Type B pancreatic cell (in vitro differentiated cells): ENCODE measurements at places on chromosomes 2 and 18.

DNA sequence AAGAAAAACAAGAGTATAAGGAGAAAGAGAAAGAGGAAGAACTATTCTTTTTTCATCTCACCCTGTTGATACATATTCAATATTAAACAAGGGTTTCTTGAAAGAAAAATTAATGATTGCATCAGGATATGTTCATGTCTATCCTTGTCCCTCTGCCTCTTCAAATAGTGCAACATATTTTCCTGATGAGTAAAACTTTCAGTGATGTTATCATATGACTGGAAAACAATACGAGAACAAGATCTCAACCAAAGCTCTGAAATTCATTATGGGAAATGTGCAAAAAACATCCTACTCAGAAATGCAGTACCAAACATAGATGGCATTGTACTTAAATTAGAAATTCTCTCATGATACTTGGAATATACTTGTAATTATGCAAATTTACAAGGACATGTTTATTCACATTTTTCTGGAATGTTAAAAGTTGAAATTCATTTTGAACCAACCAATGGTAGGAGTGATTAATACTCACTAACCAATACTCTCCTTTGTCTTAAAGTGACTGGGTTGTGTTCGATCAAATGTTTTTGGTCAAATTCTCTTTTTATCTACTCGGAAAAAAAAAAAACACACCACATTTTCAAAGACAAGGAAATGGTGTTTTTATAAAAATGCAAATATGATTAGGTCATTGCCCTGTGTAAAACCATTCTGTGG is 148.9 kb upstream of the GULP1 start:
- no peak for DNase-seq

GRCh38 chr2:150266931-150267330 is 220.5 kb downstream of the RND3 start:
- no peak for DNase-seq

- DNase-seq = no peak
Measured at GRCh38 chr18:36127836-36128529, 1.2 kb downstream of the SLC39A6 start.

GRCh38 chr18:67135981-67136380 is 380.5 kb downstream of the DSEL start:
- DNase-seq = no peak

DNA sequence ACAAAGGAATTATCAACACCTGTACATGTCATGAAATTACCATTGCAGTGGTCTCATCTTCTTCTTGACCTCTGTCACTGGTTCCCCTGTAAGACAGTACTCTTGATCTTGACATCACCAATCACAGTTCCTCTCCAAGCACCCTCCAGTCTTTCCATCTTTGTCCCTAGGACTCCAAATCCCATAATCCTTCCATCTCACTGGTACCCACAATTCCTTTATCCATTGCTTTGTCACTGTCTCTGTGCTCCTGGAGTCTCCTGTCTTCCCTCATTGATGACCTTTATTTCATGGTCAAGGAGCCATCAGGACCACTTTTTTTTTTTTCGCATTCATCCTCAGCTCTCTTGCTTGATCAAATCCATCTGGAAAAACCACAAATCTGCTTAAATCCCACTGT is 56.7 kb downstream of the COL4A3 start:
- DNase-seq = no peak

- DNase-seq = no peak
Measured at GRCh38 chr2:224310943-224311625, 90.8 kb downstream of the FAM124B start.

DNA sequence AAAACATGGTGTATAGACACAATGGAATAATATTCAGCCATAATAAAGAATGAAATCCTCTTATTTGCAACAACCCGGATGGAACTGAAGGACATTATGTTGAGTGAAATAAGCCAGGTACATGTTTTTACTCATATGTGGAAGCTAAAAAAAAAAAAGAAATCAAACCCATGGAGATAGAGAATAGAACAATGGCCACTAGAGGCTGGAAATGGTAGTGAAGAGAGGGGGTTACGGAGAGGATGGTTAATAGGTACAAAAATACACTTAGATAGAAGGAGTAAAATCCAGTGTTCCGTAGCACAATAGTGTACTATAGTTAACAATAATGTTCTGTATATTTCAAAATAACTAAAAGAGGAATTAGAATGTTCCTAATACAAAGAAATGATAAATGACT is 12.8 kb upstream of the KIAA2012 start:
- no peak for DNase-seq

- no peak for DNase-seq
Measured at GRCh38 chr2:203870941-203871340, 3.4 kb downstream of the CTLA4 start.

GRCh38 chr2:12440731-12441130 is 276.0 kb upstream of the TRIB2 start:
- DNase-seq = no peak

GRCh38 chr2:16151281-16151570 is 210.9 kb downstream of the MYCN start:
- no peak for DNase-seq

DNA sequence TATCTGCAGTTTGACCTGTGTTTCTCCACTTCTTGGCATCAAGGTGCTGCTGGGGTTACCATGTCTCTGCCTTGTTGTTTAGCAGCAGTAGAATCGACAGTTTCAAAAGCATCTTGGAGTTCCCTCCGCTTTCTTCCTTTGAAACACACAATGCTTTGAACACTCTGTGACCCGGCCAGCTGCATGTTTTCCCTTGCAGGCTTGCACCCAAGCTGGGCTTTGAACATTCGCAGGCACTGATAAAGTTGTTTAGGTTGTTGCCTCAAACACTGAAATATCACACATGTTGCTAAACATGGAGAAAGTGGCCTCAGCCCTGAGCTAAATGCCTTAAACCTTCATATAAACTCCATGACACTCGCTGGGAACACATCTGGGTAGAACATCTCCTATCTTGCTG is 251.7 kb downstream of the TSN start:
- no peak for DNase-seq

DNA sequence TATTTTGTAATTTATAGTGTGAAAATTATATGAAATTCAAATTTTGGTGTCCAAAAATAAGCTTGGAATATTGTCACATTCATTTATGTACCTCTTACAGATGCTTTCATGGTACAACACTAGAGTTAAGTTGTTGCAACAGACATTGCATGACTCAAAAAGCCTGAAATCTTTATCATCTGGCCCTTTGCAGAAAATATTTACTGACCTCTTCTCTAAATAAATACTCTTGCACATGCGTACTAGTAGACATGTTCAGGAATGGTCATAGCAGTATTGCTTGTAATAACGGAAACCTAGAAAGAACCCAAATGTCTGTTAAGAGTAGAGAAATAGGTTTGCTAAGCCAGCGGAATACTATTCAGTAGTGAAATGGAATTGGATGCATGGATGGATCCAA is 60.4 kb downstream of the GALNT1 start:
- DNase-seq = no peak

DNA sequence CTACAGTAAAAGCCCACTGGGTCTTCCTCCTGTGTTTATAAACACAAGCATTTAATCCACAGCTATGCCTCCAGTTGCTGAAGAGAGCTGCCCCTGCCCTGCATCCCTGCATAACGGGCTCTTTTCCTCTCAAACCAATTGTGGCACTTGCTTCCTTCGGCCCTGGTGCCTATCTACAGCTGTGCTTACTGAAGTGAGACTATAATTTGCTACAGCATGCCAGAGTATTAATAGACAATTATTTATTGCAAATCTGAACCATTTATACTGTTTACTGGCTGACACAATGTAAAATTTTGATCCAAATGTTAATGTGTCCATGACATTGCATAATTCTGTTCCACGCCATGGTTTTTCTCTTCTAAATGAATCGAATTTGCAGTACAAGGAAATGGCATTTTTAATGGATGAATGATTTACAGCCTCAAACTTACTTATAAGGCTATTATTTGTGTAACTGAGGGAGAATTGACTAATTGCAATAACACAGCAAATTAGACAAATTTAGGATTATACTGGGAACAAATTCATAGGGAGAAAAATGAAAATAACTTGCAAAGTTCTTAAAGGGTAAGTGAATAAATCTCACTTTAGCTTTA is 457.0 kb upstream of the HNRNPA3 start:
- no peak for DNase-seq

DNA sequence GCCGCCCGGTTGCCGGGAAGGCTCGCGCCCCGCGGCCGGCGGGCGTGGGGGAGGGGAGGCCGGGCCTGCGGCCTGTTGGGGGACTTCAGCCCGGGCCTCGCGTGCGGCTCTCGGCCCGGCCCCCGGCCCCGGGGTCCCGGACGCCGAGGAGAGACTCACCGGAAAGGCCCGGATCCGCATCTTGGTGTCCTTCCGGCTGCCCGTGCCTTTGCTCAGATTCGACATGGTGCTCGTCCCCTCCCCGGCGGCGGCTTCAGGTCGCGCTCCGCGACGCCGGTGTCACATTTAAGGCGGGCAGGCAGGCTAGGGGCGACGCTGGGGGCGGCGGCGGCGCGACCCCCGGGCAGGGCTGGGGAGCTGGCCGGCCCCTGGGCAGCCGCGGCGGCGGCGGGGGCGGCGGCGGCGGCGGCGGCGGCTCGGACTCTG is 365 bp downstream of the CUL3 start:
- DNase-seq = peak; percentile 76

DNA sequence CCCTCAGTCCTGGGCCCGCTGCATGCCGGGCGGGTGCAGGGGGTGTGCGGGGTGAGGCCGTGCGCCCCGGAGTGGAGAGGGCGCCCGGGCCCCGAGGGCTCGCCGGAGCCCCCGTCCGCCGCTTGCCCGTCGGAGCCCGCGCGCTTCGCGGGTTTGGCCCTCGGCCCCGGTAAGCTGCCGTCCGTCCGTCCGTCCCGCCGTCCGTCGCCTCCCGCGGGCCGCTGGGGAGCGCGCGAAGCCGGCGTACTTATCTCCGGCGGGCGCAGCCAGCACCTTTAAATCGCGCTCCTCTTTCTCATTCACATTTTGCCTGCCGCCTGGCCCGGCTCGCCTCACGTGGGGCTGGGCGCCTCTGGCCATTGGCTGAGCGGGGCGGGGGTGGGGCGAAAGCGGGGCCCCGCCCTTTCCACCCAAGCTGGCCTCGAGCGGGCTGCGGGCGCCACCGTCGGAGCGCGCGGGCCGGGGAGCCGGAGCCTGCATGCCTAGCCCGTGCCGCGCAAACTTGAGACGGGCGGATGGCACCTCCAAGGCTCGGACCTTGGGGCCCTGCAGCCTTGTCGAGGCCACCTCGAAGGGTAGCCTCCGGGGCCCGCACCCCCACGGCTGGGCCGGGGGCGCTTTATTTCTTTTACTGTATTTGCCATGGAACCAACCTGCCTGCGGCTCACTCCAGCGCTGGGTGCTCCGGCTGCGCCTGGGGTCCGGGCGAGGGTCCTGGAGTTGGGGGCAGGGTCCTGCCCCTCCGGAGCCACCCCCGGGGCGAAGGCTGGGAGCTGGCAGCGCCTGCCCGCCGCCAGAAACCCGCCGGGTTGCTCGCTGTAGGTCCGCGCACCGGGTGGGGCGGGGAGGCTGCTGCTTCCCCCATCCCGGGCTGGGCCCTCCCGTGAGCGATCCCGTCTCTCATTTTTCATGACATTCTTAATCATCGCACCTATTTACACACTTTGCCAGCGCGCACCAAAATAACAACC is at the start of gene GBX2:
Gene GBX2 (minus strand): TSS at position 277 of the 971 bp plus-strand sequence. CDS start 415 bp downstream, outside the sequence.
- DNase-seq = peak; percentile 83

GRCh38 chr2:237723602-237724001 is 75.0 kb upstream of the RBM44 start:
- no peak for DNase-seq

- DNase-seq = no peak
Measured at GRCh38 chr18:59628995-59629394, 68.2 kb downstream of the CCBE1 start.

- no peak for DNase-seq
Measured at GRCh38 chr2:217873371-217873770, 129.4 kb downstream of the TNS1 start.

GRCh38 chr2:24480245-24480644 is 10.8 kb upstream of the NCOA1 start:
- no peak for DNase-seq

DNA sequence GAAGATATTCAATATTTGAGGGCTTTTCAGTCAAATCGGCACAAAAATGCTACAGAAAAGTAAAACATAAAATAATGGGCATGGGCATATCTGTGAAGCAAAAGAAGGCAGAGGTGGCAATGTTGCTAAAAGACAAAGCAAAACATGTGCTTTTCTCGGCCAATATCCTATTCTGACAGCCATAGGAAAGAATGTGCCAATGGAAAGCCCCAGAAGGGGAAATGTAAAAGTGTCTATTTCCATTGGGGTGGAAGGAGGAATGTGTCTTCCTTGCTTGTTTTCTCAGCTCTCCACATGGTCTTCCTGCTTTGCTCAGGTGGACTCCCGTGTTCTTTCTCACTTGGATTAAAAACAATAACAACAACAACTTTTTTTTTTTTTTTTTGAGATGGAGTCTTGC is 13.7 kb upstream of the PER2 start:
- no peak for DNase-seq

DNA sequence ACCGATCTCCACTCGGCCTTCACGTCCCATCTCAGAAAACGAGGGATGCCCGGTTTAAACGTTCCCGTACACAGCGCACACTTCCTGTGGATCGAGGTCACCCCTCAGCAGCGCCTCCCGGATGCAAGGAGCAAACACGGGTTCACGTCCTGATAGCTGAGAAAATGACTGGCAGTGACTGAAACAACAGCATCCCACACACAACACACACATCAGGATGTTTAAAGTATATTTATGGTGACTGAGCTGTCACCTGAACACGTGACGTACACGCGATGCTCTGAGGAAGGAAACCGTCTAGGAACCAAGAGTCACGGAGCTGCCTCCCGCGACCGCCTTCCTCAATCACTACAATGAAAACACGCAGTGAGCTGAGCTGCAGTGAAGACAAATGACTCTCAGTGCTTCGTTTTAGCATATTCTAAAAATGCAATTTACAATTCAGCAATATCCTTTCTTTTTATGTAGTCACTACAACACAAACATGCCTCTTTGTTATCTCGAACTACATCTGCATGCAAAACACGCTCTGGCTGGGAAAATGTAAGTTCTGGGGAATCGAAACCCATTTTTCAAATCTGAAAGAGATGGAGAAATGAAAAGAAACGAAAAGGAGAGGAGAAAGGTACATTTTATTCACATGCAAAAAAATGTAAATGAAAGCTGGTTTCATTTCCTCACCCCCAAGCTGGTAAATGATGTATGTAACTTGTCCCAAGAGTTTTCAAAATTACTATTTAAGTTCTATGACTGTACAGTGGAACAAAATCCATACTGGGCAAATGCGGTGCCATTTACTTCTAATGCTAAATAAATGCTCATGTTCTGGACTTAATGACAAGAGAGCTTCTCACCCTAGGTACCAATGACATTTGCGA is 19.8 kb downstream of the HDAC4 start:
- no peak for DNase-seq
